ENCODE measurements at places on chromosomes 16 and 17.

DNA sequence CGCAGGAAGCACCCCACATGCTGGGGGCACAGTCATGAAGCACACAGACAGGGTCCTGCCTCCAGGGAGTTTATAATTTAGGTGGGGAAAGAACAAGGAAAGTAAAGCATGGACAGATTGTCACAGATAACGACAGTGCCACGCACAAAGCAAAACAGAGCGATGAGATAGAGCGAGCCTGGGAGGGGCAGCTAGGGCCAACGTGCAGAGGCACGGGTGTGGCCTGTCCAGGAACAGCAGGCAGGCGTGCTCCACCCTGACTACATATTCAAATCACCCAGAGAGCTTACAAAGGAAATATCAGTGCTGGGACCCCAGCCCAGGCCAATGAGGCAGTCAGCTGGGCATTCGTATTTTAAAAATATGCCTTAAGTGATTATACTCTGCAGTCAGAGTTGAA is 16.8 kb downstream of the LGALS9 start:
- no peak for DNase-seq

- no peak for DNase-seq
Measured at GRCh38 chr16:31466381-31466841, 5.5 kb upstream of the TGFB1I1 start.

- DNase-seq: no peak
Measured at GRCh38 chr17:63113167-63113566, 147.1 kb downstream of the TANC2 start.

- DNase-seq: no peak
Measured at GRCh38 chr17:71757156-71757555, 363.7 kb upstream of the SOX9 start.

DNA sequence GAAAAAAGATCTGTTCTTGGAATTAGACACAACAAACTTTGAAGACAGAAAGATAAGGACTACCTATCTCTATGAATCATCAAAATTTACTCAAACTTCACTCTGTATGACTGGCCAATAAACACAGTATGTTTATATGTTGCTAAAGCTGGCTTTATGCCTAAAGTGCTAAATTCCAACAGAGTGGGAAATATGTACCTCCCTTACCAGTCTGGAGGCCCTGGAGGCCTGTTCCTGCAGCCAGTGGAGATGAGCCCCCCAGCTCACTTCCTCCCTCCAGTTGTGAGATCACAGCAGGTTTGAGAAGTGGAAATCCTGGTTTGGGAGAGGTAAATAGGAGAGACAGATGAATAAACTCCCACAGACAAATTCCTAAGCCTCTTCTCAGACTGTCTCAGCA is 9.0 kb downstream of the ZNF23 start:
- no peak for DNase-seq

GRCh38 chr16:27776556-27777225 is 226.7 kb downstream of the KATNIP start:
- no peak for DNase-seq

- no peak for DNase-seq
Measured at GRCh38 chr16:15542734-15543347, 100.1 kb downstream of the MARF1 start.

DNA sequence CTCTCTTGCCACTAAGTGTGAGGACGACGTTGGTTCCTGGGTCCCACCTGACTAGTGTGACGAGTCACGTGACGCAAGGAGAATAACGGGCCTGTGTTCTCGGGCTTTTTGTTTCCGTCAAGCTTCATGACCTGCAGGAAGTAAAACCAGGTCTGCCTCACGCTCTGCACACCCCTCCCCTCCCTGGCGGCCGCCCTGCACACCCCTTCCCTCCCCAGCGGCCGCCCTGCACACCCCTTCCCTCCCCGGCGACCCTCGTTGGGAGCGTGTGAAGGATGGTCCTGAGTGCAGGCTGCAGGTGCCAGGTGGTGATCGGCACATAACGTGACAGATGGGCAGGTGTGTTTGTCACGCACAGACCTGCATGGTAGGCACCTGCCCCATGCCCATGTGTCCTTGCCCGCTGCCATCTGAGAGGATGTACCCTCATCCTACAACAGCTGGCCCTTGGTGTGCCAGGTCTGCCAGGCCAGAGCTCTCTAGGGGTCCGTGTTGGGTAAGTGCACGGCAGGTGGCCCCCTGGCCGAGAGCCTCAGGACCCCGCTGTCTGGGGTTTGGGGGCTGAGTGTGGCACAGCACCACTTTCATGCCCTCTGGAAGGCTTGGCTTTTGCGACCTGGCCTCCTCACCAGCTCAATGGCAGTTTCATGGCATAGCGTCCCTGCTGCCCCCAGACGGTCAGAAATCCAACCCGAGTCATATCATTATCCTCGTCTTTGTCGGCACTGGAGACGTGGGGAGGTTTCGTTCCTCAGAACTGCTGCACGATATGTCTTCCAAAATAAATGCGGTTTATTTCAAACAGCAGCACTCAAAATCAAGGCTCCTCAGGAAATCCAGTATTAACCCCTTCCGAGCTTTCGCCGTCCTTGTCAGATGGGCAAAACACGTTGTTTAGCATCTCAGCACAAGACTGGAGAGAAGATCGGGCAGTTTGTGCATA is 191.8 kb upstream of the CHMP6 start:
- no peak for DNase-seq

GRCh38 chr17:67800495-67800928 is 24.8 kb upstream of the BPTF start:
- DNase-seq: peak; percentile 46

DNA sequence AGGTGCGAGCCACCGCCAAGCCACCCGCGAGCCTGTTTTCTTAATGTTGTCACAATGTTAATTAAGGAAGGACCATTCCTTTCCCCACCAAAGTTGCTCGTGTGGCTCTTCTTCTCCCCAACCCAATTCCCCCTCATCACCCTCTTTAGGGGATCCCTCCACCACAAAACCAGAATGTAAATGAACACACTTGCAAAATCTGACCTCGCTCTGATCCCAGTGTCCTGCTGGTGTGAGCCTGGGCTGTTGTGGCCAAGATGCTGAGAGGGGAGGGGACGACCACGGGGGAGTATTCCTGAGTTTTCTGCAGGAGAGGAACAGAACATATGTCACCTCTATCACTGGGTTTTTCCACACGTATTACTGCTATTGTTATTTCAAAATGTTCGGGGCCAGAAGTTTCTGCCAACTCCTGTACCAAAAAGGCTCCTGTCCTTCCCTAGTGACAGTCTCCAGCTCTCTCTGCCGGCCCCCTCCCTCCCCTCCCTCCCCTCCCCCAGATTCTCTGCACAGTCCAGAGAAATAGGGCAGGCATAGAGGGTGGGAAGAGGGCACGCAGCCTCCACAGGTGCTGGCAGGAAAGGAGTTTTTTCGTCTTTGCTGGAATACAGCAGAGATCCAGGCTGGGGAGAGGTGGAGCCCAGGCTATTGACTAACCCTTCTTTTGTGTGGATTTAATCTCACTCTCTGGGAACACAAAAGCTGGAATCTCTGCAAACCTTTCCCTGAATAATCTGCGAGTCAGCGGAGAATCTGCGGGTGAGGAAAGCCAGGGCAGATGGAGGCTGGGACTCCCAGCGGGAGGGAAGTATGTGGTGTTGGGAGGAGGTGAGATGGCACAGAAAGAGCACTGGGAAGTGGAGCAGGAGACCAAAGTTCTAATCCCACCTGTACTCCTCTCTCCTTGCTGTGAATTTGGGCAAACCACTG is 4.5 kb upstream of the CA4 start:
- DNase-seq: no peak

DNA sequence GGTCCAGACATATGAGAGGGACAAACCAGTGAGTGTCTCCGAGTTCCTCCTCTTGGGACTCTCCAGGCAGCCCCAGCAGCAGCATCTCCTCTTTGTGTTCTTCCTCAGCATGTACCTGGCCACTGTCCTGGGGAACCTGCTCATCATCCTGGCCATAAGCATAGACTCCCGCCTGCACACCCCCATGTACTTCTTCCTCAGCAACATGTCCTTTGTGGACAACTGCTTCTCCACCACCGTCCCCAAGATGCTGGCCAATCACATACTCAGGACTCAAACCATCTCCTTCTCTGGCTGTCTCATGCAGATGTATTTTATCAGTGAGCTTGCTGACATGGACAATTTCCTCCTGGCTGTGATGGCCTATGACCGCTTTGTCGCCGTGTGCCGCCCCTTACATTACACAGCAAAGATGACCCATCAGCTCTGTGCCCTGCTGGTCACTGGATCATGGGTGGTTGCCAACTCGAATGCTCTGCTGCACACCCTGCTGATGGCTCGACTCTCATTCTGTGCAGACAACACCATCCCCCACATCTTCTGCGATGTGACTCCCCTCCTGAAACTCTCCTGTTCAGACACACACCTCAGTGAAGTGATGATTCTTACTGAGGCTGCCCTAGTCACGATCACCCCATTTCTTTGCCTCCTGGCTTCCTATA is 19.2 kb downstream of the ZNF200 start:
- no peak for DNase-seq

- DNase-seq: no peak
Measured at GRCh38 chr17:69406941-69407340, 7.6 kb upstream of the MAP2K6 start.

Data from GM12891 (cell line).